Activated naive CD4-positive, alpha-beta T cell treated with Interleukin-2 at 50 U/mL for 16 hours (primary cell): ENCODE measurements at places on chromosomes 5 and 9.

DNA sequence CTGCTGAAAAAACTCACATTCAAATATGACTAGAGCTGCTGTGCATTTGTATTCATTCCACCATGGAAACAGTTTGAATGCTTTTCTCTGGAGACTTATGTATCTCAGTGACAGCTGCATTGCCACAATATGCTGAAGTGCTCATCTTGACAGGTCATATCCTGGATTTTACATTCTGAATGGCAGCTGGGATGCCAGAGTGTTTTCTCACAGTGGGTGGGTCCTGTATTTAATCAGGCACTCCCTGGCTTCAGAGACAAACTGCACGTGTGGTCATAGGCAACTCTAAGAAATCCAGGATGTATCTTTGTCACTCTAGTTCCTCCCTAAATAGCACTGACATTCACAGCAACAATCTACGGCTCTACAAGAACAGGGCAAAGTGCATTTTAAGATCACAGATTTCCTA, 75.6 kb downstream of the ST8SIA4 start:
- DNase-seq = no peak

GRCh38 chr5:95709967-95710650, 21.0 kb upstream of the RHOBTB3 start:
- no peak for DNase-seq

DNA sequence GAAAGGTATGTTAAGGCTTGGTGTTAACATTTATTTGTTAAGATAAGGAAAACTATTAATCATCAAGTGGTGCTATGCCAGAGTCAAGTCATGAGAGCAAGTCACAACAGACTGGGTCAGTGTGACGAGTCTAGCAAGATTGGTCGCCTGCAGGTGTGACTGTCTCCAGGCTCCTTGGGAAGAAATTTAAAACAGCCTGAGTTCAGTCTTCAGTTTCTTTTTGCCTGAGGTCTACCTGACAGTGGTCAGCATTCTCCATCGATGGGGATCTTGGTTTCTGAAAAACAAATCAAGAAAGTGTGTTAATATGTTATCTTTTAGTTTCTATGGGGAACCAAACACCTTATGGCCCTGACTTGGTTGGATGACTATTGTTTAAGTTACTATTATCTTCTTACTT, 56.3 kb downstream of the CETN3 start:
- no peak for DNase-seq

- peak; percentile 24 for DNase-seq
These were observed 6.2 kb downstream of the MAPKAP1 start for GRCh38 chr9:125700791-125701190.

DNA sequence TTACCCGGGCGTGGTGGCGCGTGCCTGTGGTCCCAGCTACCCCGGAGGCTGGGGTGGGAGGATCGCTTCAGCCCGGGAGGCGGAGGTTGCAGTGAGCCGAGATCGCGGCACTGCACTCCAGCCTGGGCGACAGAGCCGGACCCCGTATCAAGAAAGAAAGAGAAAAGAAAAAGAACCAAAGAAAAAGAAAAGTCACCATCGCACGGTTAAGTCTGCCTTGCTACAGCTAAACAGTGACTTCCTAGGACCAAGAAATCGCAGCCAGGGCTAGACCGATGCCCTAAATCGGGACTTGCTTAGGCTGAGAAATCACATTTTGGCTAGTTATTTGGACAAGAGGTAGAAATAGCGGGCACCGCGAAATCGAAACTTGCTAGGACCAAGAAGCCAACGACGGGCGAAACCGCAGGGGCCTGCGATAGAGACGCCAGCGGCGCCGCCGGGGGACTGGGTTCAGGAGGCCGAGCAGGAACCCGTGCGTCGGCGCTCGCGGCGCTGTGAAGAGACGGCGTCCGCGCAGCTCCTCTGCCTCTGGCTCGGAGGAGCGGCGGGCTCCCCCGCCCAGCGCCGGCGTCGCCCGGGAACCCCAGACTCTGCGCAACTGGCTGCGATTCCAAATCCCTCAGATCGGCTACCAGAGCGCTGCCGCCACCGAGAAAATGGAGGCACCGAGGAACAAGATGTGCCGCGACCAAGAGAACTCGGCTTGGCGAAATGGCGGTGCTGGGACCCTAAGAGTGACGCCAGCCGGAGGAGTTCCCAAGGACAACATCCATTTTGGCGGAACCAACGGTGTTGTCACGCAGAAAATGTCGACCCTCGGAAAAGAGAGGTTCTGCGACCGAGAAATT, 26.1 kb upstream of the ANXA2R start:
- peak; percentile 69 for DNase-seq

GRCh38 chr5:156540491-156540890, 213.5 kb downstream of the SGCD start:
- no peak for DNase-seq
